Esophagus squamous epithelium (tissue), 5 donors: ENCODE measurements at places on chromosomes 6 and 20.

- DNase-seq = no peak
Observed at GRCh38 chr20:32510120-32510600, 75.0 kb downstream of the NOL4L start.

- no peak for DNase-seq
Observed at GRCh38 chr20:8790442-8791074, 278.3 kb upstream of the PLCB4 start.

- DNase-seq = no peak
Observed at GRCh38 chr6:39330057-39330456, 7.6 kb upstream of the KCNK16 start.

DNA sequence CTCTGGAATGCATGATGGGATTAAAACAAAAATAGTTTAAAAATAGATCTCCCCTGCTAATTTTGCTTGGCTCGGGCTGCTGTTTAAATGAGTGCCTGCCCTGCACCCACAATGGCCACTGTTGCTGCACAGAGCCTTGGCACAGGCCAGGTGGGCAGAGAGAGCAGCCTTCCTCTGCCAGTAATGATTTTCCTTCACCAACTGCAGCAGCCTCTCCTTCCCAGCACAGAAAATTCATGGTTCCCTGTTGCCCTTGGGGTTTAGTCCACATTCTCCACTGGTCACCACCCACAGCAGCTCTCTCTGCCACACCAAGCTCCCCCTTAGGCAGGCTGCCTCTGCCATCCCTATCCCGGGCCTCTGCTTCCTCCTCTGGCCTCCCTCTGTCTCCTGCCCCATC, 30.2 kb downstream of the TGM3 start:
- DNase-seq = no peak

GRCh38 chr20:16476032-16476431, 97.2 kb downstream of the KIF16B start:
- DNase-seq = no peak

GRCh38 chr6:158415666-158416065, 103.4 kb downstream of the TULP4 start:
- no peak for DNase-seq

GRCh38 chr20:43187476-43188233, 2.1 kb downstream of the PTPRT start:
- no peak for DNase-seq

GRCh38 chr20:49635166-49635565, 67.2 kb upstream of the PTGIS start:
- DNase-seq = no peak

DNA sequence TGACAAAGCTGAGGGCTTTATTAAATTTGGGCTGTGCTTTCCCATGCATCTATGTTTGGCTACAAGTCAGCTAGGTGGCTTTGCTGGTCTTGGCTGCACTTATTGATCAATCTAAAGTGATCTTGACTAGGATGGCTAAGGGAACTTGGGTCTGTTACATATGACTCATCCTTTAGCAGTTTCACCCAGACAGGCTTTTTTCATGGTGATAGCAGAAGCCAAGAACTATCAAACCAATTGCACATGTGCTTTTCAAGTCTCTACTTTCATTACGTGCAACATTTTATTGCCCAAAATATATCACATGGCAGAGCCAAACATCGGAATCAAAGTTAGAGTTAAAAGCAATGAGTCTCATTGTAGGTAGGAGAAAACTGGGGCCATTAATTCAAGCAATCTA, 626.3 kb downstream of the TENT5A start:
- DNase-seq = no peak

DNA sequence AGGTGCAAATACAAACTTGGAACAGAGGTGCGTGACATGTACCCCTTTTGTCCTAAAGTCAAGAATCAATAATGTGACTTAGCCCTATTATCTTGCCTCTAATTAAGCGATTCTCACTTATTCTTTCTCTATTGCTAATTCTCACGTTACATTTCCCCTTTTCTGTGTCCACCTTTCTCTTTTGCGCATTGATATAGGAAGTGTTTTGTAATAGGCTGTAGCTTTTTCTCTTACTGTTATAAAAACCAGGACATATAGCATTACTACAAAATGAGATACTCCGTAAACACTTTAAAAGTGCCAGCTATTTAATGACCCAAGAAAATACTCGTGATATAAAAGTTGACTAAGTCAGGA, 669 bp upstream of the TMEM30A start:
- DNase-seq = no peak

DNA sequence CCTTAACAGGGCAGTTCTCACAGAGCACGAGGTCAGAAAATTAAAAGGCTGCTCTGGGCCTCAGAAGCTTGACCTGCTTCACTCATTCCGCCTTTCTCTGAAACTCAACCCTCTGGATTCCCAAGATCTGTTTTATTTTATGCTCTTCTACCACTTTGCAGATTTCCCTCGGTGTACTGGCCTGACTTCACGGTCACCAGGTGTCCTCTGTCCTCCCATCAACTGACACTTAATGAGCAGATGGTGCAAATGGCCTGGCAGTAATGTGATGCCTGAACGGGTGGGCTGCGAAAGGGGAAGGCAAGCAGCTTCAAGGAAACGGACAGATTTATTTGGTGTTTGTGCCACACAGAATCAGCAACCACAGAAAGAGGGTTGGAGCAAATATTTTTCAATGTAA, 169.7 kb upstream of the TFAP2D start:
- no peak for DNase-seq

- DNase-seq = no peak
Observed at GRCh38 chr20:5731753-5732366, 18.3 kb upstream of the SHLD1 start.

GRCh38 chr6:15014958-15015357, 230.9 kb upstream of the JARID2 start:
- no peak for DNase-seq

GRCh38 chr6:126753606-126754005, 364.9 kb upstream of the RSPO3 start:
- no peak for DNase-seq

- no peak for DNase-seq
Observed at GRCh38 chr20:16541226-16541625, 32.0 kb downstream of the KIF16B start.

DNA sequence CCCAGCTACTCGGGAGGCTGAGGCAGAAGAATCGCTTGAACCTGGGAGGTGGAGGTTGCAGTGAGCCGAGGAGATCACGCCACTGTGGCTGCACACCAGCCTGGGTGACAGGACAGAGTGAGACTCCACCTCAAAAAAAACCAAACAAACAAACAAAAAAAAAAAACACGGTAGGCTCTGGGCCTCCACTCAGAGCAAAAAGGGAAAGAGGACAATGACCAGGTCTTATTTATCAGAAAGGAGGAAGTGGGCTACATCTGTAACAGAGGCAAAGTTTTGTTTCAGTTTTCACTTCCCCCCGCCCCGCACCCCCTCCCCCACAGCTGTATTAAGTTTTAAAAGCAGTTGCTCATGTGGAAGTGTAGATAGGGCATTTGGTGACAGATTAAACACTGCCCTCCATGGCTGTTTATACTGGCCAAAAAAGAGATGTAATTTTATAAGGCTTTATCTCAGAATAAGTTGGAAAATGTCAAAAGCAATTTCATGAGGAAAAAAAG, 114.6 kb downstream of the RCAN2 start:
- DNase-seq = no peak

DNA sequence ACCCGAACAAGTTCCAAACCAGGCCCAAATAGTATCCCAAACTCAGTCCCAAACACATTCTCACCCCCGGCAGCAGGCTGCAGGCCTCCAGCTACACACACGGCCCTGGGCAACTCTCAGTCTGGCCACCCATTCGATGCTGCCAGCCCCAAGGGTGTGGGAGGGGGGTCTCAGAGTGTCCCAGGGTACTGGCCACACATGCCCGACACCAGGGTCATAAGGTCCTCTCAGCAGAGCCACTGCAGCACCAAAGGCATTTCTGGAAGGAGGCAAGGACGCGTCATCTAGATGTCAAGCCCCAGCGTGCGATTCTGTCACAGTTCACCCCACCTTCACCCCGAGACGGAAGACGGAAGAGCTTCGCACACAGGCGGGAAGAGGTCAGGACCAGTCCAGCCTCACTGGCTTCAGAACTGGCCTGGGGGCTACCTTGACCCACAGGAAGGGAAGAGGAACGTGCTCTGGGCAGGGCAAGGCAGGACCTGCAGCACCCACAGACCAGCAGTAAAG, 9.5 kb downstream of the MYL9 start:
- DNase-seq = no peak

GRCh38 chr6:157715728-157716164, 107.3 kb upstream of the SNX9 start:
- no peak for DNase-seq

- DNase-seq = no peak
Observed at GRCh38 chr6:13025893-13026499, 302.3 kb downstream of the TBC1D7 start.

DNA sequence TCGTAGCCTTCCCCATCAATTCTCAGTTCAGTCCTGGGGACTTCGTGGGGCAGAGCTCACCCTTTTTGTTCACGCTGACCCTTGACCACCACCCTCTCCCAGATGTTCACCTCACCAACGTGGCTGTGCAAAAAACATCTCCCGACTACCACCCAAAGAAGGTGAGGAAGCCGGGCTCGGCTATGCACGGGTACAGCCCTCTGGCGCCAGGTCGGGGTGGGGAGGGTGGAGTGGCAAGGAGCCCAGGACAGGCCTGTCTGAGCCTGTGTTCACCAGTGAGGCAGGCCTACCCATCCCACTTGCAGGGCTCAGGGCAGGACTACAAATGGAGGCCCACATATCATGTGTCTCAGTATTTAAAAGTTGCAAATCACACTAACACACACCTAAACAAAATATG, 18.1 kb downstream of the PDRG1 start:
- no peak for DNase-seq

DNA sequence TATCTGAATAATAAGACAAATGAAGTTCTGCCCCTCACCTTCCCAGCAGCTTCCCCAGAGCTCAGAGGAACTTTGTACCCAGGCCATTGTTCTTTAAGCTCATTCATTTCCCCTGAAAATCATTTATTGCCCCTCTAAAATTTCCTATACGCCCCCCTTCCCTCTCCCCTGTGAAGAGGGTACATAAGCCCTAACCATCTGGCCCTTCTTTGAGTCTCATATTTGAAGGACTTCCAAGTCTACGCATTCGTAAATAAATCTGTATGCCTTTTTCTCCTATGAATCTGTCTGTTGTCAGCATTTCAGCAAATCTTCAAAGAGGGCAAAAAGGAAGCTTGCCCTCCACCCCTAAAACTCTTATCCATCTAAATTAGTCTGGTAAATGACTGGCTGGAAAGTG, 73.1 kb upstream of the DST start:
- no peak for DNase-seq

DNA sequence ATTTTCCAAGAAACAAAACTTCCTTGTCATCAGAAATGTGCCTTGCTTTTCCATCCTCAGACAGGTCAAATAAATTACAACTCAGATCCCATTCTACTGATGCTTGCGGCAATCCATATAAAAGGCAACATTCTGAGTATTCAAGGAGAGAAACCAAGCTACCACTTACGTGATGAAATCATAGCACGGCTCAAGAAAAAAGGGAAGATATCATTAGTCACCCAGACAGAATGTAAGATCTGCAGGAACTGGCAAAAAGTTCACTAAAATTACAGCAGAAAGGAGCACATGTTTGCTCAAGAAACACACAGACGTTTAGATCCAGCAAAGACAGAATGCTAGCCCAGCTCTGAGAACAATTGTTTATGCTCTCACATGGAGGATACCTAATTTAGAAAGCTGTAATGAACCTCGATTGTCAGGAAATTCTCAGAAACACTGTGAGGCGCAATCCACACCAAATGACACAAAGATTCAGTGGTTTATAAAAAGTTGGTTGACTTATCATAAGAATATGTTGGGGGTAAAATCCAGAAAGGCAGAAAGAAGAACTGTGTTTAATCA, 304.2 kb downstream of the ADGRG6 start:
- DNase-seq = no peak

GRCh38 chr6:89799756-89800155, 19.8 kb downstream of the MDN1 start:
- DNase-seq = no peak

DNA sequence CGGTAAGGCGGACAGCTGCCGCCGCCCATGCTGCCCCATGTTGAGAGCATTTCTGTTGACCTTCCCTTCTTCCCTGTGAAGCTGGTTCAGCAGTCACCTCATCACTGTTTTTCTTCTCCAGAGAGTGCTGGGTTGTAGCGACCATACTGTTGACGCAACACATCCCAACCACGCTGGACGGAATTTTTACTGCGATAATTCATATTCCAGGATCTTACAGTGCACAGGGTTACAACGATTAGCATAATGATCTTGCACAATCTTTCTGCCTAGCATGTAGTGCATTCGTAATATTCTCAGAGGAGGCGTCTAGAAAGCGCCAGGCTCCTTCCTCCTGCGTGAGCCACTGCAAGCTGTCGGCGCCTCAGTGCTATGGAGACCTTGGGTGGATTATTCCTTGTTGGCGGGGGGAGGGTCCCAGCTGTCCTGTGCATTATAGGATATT, 137.0 kb downstream of the MTHFD1L start:
- no peak for DNase-seq

- no peak for DNase-seq
Observed at GRCh38 chr6:126812651-126813050, 305.8 kb upstream of the RSPO3 start.

GRCh38 chr20:41654292-41654691, 36.1 kb upstream of the CHD6 start:
- no peak for DNase-seq

- no peak for DNase-seq
Observed at GRCh38 chr6:38688579-38689087, 14.3 kb downstream of the GLO1 start.

DNA sequence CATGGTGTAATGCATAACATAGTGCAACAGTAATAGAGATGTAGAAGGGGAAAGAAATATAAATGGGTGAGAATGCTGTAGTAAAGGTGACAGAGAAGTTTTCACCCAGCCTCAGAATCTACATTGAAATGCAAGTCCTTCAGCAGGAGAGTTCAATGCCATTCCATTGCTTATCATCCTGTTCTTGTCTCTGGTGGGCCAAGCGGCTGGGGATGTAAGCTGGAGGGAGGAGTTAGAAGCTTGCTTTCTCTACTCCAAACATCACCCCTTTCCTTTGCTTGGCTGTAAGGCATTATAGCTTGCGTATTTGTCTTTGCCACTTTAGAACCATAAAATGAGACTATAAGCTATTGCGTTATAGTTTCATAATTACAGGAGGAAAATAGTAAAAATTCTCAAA, 2.2 kb upstream of the FUT9 start:
- no peak for DNase-seq

DNA sequence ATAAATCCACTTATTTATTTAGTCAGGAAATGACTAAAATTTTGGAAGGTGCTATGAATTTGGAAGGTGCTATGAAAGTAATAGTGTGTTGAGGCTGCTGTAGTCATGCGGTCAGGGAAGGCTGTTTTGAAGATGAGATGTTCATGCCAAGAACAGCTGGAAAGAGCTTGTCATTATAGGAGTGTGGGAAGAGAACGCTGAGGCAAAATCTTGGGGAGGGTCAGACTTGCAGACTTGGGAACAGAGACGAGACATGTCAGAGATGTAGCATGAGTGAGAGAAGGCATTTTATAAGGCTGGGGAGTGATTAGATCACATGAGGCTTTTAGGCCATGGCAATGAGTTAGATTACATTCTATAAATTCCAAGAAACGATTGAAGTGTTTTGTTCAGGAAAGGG, 124.0 kb upstream of the B3GAT2 start:
- DNase-seq = no peak
